ENCODE measurements at places on chromosomes 6 and 20.

DNA sequence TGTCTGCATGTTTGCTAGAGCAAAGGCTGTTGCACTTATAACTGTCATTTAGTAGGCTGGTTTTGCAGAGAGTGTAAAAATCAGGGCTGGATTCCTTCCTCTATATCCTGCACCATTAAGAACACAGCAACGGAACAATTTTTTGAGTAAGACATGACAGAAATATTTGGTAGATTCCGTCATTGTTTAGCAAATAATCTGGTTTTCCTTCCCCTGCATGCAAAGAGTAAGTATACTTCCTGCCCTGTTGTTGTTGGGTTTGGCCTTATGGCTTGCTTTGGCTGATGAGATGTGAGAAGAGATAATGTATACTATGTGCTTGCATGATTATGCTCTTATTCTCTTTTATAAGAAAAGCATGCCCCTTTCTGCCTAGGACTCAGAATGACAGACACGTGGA lies 23.8 kb downstream of the MANEA start:
- DNase-seq, result no peak

DNA sequence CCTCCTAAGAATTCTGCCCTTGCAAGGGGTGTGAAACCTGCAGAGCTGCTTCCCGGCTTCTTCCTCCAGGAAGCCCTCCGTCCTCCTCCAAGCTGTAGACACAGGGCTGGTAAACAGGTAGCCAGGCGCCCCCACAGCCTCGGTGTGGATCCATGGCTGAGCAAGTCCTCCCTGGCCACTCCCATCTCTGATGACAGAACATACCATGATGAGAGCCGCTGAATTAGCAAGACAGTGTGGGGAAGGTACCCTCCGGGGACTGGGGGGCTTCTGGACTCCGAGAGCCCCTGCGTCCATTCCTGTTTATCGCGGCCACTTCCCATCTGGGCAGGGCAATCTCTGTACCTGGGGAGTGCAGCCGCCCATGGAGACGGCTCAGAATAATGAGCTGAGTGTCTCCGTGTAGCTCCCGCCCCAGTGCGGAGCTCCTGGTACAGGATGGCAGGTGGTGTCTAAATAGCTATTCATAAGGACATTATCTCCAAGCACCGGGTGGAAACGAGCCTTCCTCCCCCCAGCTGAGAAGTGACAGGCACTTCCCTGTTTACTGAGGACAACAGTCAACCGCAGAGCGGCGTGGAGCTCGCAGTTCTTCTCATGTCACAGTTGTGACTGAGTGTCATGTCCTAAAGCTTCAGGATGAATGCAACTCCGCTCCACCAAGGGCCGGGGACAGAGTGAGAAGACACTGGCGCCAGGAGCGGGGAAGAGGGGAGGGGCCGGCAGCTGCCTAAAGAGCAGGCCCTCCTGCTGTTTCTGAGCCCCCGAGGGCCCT lies 22.7 kb upstream of the NTSR1 start:
- DNase-seq, result no peak

- DNase-seq, result no peak
Measured at GRCh38 chr6:35190306-35190705, 23.4 kb upstream of the SCUBE3 start.

DNA sequence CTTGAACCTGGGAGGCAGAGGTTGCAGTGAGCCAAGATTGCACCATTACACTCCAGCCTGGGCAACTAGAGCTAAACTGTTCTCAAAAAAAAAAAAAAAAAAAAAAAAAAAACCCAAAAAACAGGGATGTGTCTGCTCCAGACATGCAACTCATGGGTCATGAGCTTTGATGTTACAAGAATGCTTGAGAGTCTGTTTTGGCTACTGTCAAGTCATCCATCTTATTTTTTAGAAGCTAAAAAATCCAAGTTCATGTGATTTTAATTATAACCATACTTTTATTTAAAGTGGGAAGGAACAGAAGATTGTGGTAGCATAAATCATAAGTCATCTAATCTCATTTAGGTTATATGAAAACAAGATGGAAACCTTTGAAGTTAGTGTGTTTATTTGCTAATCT lies 120.6 kb downstream of the PDE7B start:
- DNase-seq, result no peak

DNA sequence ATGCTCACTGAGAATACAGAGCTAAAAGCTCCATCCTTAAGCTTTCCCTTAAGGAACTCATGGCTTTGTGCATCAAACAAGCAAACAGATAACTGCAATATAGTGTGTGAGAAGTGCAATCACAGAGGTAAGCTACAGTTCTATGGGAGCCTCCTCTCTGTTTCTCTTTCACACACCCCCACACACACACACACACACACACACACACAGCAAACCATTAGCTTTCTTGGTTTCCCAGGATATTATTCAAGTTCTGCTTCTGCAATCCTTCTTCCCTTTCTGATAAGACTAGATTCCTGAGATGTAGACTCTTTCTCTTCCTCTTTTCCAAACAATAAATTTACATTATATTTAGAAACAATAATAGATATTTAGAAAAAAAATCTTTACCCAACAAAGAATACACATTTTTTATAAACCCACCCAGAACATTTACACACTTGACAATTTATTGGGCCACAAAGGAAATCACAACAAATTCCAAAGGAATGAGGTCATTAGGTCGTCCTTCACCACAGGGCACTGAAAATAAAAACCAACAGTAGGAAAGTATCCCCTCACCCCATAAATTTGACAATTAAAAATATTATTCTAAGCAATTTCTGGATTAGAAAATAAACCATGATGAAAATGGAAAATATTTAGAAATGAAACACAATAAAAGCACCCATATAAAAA lies 9.3 kb upstream of the GFOD1 start:
- no peak for DNase-seq

- no peak for DNase-seq
Measured at GRCh38 chr6:150535151-150535804, 64.4 kb upstream of the PLEKHG1 start.

GRCh38 chr20:39885975-39886649 lies 802.9 kb downstream of the MAFB start:
- DNase-seq, result no peak

- DNase-seq, result no peak
Measured at GRCh38 chr6:140966676-140967075, 1166.0 kb upstream of the GJE1 start.
